ENCODE measurements at places on chromosomes 16 and 17. TPM values are rescaled to one million over a fixed set of nuclear protein-coding genes. Genes with fewer than 3 reads are reported as not detected.

GRCh38 chr16:4501071-4501478 lies 24.9 kb downstream of the HMOX2 start:
- no peak for ATAC-seq

DNA sequence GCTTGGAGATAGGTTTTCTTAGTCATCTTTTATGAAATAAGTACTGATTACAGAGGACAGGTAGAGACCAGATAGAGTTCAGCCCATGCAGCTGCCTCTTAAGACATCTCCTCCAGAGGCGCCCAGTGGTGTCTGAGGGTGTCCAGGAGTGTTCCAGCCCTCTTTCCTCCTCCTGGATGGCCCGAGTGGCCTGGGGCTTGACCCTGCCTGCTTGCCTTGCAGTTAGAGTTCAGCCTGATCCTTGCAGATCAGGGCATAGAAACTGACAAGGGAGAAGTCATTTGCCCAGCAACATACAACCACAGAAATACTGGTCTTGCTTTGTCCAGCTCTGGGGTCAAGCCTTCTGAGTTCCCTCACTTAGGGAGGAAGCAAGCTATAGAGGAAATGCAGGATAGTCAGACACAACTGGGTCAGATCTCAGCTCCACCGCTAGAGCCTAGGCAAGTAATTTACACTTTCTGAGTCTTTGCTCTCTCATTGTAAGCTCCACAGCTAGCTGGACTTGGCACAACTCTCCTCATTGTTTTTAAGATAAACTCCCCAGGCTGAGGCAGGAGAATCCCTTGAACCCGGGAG lies 3.6 kb upstream of the CCL1 start:
- no peak for ATAC-seq

TBC1D3E gene
- total RNA-seq = not detected

IRX3 gene
- total RNA-seq = not detected

DNA sequence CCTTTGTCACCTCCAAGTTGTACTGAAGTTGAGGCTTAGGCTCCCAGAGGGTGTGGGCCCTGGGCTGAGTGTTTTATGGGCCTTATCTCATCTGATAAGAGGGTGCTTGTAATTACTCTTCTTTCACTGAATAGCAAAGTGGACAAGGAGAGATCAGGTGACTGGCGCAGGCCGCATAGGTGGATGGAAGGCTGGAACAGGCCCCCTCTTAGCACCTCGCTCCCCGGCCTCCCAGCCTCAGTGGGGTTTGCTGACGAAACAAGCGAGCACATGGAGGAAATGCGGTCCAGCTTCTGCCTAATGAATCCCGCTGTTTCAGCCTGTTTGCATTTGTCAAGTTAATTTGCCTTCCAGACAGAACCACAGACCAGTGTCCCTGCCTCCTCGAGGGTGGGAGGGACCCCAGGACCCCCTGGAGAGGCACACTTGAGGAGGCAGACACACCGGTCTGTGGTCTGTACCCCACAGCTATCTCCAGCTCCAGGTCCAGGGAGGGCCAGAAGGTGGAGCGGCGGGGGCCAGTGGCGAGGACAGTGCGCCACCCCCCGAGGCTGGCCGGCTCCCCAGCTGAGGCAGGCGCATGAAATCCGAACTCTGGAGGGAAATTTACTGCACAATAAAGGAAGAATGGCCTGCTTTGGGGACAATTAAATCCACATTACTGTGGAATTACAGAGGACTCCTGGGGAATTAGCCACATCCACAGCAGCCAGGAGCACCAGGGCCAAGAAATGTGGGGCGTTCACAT lies 123.4 kb downstream of the NTN1 start:
- ATAC-seq = no peak

CRHR1 gene
- total RNA-seq = 0.71 TPM

DNA sequence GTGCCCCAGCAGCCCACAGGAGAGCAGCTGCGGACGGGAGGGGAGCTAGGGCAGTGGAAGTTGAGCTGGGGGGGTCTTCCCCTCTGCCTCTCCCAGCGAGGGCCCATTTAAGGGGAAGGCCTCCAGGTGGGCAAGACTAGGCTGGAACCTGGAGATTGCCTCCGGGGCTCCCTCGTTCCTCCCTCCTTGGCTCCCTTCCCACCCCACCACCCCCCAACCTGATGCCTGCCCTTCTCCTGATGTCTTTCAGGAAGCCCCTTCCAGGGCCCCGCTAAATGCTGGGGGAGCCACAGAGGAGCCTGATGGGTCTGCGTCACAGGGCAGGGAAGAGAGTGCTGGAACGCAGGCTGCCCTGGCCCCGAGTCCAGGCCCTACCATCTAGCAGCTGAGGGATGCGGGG lies 16.7 kb downstream of the ADGRG1 start:
- ATAC-seq = no peak

DNA sequence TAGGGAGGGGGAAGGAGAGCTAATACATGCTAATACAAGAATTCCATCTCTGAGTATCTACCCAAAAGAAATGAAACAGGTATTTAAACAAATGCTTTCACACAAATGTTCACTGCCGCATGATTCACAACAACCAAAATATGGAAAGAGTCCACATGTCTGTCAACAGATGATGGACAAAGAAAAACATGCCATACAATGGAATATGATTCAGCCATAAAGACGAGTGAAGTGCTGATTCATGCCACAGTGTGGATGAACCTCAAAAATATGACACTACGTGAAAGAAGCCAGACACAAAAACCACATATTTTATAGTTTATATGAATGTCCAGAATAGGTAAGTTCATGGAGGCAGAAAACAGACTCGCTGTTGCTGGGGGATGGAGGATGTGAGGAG lies 321.4 kb downstream of the FOXL1 start:
- ATAC-seq = no peak

PRAC2 gene
- not detected for total RNA-seq

GRCh38 chr16:69132424-69133252 lies at the start of the genes CHTF8 and UTP4:
CHTF8 (minus strand) TSS chr16:69132588; CDS start chr16:69121458, 11,130 bp downstream.
UTP4 (plus strand) TSS chr16:69132649; CDS start chr16:69133460, 811 bp downstream.
- ATAC-seq = peak; percentile 98

GRCh38 chr16:29925105-29925756 lies 795 bp downstream of the KCTD13 start:
- peak; percentile 2 for ATAC-seq

GRCh38 chr17:69030169-69030568 lies 30.6 kb downstream of the ABCA9 start:
- ATAC-seq = no peak

DNA sequence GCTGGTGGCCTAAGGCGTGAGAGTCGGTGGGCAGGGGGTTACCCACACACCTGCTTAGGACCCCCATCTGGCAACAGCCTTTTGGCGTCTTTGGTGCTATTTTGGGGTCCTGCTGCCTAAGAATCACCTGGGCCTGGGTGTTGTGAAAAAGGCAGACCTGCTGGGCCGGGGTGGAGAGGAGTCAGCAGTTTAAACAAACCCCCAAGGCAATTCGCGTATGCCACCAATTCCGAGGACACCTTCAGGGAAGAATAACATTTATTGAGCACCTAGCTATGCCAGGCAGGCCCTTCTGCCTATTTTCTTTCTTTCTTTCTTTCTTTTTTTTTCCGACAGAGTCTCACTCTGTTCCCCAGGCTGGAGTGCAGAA lies 53.9 kb upstream of the TOB1 start:
- ATAC-seq = no peak

DNA sequence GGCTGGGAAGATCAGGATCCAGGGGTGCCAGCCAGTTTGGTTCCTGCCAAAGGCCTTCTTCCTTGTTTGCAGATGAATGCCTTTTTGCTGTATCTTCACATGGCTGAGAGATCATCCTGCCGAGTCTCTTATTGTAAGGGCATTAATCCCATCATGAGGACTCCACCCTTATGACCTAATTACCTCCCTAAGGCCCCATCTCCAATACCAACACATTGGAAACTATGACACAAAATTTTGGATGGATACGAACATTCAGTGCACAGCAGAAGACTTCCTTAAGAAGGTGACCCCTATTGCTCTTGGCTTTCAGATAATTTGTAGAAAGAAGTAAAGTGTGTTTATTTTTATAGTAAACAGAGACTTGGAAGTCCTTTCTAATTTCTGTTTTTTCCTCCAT lies 1164.7 kb upstream of the CDH8 start:
- no peak for ATAC-seq

GRCh38 chr17:77498791-77499698 lies 358.3 kb downstream of the SEC14L1 start:
- no peak for ATAC-seq

TAT gene
- not detected for total RNA-seq

DNA sequence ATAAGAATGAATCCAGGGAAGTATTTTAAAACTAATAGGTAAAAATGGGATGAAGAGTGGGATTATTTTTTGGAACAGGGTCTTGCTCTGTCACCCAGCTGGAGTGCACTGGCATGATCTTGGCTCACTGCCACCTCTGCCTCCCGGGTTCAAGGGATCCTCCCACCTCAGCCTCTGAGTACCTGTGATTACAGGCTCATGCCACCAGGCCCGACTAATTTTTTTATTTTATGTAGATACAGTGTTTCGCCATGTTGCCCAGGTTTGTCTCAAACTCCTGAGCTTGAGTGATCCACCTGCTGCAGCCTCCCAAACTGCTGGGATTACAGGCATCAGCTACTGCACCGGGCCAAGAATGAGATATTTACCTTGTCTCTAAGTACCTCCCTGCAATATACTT lies 22.1 kb downstream of the NSMCE1 start:
- no peak for ATAC-seq

KRT15 gene
- not detected for total RNA-seq

GRN gene
- total RNA-seq = 54.5 TPM

GRCh38 chr16:11819798-11820197 lies 22.7 kb upstream of the ZC3H7A start:
- no peak for ATAC-seq

GRCh38 chr17:29597361-29598172 lies 4.6 kb downstream of the ANKRD13B start:
- ATAC-seq = no peak

DNA sequence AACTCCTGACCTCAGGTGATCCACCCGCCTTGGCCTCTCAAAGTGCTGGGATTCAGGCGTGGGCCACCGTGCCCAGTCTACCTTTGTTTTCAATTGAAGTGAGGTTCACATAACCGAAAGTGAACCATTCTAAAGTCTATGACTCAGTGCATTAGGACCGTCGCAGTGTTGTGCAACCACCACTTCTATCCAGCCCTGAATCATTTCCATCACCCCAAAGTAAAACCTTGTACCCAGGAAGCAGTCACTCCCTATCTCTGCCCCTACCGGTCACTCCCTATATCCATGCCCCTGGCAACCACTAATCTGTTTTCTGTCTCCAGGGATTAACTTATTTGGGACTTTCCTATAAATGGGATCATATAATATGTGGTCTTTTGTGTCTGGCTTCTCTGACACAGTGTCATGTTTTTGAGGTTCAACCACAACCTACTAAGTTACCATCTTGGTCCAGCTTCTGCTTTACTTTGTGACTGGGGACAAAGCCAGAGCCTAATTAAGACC lies 28.3 kb upstream of the CDC42EP4 start:
- ATAC-seq = peak; percentile 91

DNA sequence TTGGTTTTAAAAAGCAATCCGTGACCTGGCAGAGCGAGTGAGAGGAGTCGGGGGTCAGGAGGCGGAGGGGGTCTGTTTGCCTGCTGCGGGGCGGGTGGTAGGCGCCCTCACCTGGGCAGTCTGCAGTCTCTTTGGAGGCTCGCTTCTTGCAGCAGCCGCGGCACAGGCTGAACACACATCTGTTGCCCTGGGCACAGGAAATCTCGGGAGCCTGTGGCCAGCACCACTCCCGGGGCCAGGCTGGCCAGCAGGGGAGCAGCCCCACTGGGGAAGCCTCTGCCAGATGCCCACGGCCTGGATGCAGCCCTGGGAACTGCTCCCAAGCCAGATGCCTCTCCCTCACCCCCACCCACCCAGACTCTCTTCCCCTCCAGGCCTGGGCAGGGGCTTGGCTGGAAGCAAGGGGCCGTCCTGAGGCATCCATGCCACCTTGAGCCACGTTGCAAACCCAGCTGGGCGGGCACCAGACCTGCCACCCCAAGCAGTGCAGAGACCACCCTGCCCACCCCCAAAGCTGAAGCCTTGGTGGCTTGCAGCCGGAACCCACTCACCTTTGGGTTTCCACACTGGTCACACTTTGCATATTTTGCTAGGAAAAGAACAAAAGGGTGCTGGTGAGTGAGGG lies 6.6 kb downstream of the GPS1 start:
- ATAC-seq = no peak

RDM1 gene
- 4.3 TPM for total RNA-seq

DNA sequence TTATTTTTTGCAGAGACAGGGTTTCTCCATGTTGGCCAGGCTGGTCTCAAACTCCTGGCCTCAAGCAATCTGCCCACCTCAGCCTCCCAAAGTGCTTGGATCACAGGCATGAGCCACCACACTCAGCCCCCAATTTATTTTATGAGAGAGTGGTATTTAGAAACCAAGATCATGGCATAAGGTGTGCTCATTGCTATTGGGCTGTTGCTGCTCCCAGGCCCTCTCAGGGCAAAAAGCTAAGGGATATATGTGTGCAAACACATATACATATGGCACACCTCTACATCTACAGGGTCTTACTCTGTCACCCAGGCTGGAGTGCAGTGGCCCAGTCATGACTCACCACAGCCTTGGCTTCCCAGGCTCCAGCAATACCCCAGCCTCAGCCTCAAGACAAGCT lies 15.0 kb upstream of the CMTM4 start:
- ATAC-seq = no peak

NPIPB9 gene
- 4.2 TPM for total RNA-seq

GRCh38 chr16:69839240-69839688 lies 77.1 kb downstream of the WWP2 start:
- ATAC-seq = no peak

GRCh38 chr17:73833775-73834488 lies 189.7 kb upstream of the SDK2 start:
- ATAC-seq = no peak

- ATAC-seq = peak; percentile 53
Measured at GRCh38 chr17:55175788-55176427, 88.9 kb upstream of the HLF start.

GRCh38 chr17:49762151-49762941 lies 1.6 kb downstream of the FAM117A start:
- ATAC-seq = no peak

GRCh38 chr16:30567991-30568638 lies 3.4 kb downstream of the ZNF688 start:
- peak; percentile 66 for ATAC-seq

Measured in activated T-helper 17 cell treated with anti-CD3 and anti-CD28 coated beads, Interleukin-2, amount 50 U/mL, for 72 hours (primary cell).